Lower leg skin (tissue), 4 donors: ENCODE measurements at places on chromosomes 2 and 18. TPM values are rescaled to one million over a fixed set of nuclear protein-coding genes. Genes with fewer than 3 reads are reported as not detected.

SLC8A1 gene
- 11.3 TPM for total RNA-seq

SFT2D3 gene
- 9.7 TPM for total RNA-seq

LAMA3 gene
- 155 TPM for total RNA-seq

SCYGR1 gene
- total RNA-seq = not detected

SLC38A11 gene
- 0.32 TPM for total RNA-seq

ALPP gene
- not detected for total RNA-seq

SCYGR4 gene
- not detected for total RNA-seq

CHMP1B gene
- 83.2 TPM for total RNA-seq

ANKRD62 gene
- not detected for total RNA-seq

ROCK2 gene
- 18.0 TPM for total RNA-seq

CYBRD1 gene
- total RNA-seq = 184 TPM

FLACC1 gene
- 0.42 TPM for total RNA-seq

SYT4 gene
- not detected for total RNA-seq

SLC5A6 gene
- 16.3 TPM for total RNA-seq

CHRNG gene
- total RNA-seq = not detected

FOXI3 gene
- not detected for total RNA-seq

RAD51AP2 gene
- total RNA-seq = not detected

POMC gene
- 23.3 TPM for total RNA-seq

PTPN4 gene
- 17.9 TPM for total RNA-seq

KYNU gene
- 1.9 TPM for total RNA-seq

PXDN gene
- total RNA-seq = 6.2 TPM

CPLX4 gene
- total RNA-seq = not detected
